Activated T-cell treated with anti-CD3 and anti-CD28 coated beads for 48 hours (primary cell): ENCODE measurements at places on chromosomes 7 and 10.
A peak's percentile ranks its signal among the peaks of the same experiment; 100 is the strongest.

DNA sequence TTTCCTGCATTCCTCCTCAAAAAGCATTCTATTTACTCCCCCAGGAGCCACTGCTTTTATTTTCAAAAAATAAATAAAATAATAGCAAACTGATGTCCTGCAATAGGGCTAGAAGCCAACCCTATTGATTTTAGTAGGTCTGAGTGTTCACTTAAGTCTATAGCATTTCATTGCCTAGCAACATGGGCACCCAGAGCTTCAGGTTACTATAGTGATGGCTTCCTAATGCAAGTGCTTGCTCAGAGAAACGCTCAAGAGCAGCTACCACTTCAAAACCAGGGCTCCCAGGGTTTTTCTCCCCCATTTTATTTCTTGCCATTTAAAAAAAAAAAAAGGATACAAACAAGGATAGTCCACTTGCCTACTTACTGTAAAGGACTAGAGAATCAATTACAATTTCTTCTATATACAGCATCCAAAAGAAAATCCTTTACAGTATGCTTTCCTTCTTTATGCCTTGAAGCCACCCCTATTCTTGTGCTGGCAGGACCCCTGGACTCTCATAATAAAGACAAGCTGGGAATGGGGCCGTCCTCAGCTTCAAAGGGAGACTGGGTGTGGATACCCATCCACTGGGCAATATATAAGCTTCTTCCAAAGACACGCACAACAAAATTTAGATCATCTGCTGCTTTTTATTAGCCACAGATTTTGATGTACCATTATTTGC, 133.3 kb downstream of the VPS41 start:
- no peak for DNase-seq

- no peak for DNase-seq
Observed at GRCh38 chr10:71009126-71009525, 120.8 kb upstream of the PCBD1 start.

GRCh38 chr7:129561677-129562359, 49.7 kb upstream of the NRF1 start:
- DNase-seq: no peak

DNA sequence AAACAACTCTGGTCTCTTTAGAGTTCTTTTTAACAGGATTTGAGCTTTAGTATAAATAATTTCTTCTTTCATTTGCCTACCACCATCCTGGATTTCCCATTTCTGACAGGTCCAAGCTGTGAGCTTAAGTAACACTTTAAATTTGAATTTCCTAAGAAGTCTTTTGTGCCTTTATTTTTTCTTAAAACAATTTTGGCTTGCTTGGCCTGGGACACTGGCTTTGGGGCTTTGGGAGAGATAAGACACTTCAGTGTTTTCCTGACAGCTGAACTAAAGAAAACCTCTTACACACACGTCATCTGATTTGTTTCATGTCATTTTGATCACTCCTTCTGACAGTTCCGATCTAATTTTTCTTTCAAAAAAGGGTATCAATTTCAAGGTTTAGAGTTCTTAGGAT, 121.3 kb upstream of the BMPER start:
- DNase-seq: no peak

DNA sequence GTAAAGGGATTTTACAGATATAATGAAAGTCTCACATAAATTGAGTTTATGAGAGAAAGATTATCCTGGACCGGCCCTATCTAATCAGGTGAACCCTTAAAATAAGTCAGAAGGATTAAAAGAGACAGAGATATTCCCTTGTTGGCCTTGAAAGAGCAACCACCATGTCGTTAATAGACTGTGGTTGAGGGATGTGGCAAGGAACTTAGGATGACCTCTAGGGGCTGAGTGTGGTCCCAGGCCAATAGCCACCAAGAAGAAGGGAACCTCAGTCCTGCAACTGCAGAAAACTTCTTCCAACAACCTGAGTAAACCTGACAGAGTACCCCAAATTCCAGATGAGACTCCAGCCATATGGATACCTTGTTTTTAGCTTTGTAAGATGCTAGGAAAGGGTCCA, 121.5 kb downstream of the POLR1F start:
- DNase-seq: no peak

GRCh38 chr7:18570890-18571478, 75.4 kb downstream of the HDAC9 start:
- no peak for DNase-seq

GRCh38 chr7:131431289-131431688, 103.6 kb downstream of the MKLN1 start:
- no peak for DNase-seq

GRCh38 chr10:113686028-113686427, 6.3 kb downstream of the CASP7 start:
- DNase-seq: no peak

GRCh38 chr7:107945332-107945731, 54.3 kb downstream of the DLD start:
- no peak for DNase-seq

DNA sequence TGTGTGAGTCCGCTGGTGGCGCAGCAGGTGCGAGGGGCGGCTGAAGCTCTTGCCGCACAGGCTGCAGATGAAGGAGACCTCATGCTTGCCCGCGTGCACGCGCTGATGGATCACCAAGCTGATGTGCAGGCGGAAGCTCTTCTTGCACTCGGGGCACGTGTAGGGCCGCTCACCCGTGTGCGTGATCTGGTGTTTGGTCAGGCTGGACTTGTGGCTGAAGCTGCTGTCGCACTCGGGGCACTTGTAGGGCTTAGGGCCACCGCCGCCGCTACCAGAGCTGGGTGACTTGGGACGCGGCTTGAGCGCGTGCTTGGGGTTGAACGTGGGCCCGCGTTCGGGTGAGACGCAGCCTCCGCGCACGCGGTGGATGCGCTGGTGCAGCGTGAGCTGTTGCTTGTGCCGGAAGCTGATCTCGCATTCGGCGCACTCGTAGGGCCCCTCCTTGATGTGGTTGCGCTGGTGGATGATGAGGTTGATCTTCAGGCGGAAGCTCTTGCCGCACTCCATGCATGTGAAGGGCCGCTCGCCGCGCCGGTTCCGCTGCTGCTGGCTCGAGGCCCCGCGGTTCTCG, 28.7 kb downstream of the ZNF777 start:
- DNase-seq: no peak

GRCh38 chr7:15525652-15526263, 36.1 kb downstream of the AGMO start:
- DNase-seq: no peak

- DNase-seq: no peak
Observed at GRCh38 chr7:99786726-99787335, 2.8 kb upstream of the CYP3A4 start.

GRCh38 chr10:47061776-47062175, 150.5 kb downstream of the PTPN20 start:
- no peak for DNase-seq

DNA sequence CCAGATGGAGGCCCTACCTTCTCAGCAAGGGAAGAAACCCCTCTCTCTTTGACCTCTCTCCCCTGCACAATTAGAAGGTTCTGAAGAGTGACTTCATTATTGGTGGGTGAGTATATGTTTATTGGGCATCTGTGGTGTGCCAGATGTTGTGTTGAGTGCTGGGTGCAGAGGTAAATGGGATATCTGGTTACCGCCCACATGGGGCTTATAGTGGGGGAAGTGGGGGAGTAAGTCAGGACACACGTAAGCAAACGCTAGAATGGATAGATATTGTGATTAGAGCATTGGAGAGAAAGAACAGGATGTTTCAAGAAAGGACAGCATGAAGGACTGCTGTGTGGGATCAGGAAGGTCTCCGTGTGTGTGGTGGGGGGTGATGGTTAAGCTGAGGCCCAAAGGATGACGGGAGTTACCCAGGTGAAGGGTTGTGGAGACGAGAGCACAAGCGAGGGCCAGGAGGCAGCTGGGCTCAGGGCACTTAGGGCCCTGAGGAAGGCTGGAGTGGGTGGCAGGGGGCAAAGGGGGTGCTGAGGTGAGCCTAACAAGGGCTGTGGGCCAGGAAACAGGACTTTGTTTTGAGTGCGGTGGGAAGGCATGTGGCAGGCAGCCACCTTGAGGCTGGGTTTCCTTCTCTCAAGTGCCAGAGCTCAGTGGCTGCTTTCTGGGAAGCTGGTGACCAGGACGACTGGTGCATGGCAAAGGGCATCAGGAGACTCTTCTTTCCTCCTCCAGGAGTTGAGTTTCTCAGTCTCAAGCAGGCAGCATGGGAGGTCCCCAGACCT, 299.9 kb downstream of the RPS24 start:
- DNase-seq: no peak

DNA sequence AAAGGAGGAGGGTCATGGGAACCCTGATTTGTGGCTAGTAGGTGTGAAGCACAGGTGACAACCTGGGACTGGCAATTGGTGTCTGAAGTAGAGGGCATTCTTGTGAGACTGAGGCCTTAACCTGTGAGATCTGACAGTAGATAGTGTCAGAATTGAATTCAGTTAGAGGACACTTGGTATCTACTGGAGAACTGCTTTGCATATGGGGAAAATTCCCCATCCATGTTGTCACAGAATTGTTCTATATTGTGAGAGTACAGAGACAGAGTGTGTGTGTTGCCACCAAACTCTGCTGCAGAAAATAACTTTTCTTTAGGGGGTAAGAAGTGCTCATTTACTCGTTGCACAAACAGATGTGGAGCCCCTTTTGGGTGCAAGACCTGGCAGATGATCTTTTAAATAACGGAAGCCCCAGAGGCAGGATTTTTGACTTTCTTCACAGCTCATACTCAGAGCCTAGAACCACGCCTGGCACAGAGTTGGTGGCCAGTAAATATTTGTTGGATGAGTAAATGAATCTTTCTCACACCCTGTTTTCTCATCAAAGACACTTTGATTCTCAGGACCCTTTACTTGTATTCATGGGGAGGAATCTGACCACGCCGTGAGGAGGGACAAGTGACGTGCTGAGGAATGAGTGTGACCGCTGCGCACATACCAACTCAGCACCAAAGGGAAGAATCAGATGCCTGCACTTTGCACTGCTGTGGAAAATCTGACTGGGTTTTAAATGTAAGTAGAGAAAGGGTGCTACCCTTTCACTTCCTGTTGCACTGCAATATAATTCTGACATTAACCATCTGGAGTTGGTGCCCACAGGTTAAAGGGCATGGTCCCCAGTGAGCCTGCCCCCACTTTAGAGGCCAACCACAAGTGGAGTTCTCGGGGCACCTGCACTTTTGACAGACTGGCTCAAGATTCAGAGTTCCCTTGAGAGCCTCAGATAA, 39.2 kb upstream of the SDHAF3 start:
- DNase-seq: no peak

GRCh38 chr10:132326925-132327324, 5.1 kb upstream of the LRRC27 start:
- peak; percentile 37 for DNase-seq

DNA sequence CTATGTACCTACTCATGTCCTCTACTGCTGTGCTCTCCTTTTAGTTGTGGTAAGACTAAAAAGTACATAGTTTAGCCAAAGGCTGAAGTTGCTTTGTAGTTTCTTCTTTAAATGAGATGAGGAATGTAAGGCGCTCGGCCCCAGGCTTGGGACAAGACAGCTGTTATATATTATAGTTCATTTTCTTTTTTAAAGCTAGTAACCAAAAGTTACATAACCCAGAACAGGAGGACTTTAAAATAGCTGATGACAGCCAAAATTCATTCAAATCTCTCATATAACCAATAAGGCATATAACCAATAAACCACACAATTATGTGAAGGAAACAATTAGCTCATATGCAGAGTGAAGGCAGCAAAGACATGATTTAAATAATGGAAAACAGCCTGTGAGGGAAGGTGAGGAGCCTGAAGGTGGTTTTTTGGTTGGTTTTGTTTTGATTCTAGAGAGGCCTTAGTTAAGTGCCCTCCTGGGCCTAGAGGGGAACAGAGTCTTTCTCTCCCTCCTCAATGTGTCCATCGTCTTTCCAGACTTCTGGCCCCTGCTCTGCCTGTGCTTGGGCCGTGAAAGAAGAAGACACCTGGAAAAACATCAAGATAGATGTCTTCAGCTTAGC, 35.8 kb downstream of the SLC26A4 start:
- no peak for DNase-seq

GRCh38 chr7:55261386-55261770, 103.8 kb upstream of the LANCL2 start:
- no peak for DNase-seq
